Left kidney (tissue), 8 donors: ENCODE measurements at places on chromosomes 5 and 9. TPM values are rescaled to one million over a fixed set of nuclear protein-coding genes. Genes with fewer than 3 reads are reported as not detected.
A peak's percentile ranks its signal among the peaks of the same experiment; 100 is the strongest.

The C8G gene
- polyA plus RNA-seq, result 0.42 TPM

The PCDHA11 gene
- polyA plus RNA-seq, result 0.52 TPM

The LMX1B gene
- 18.3 TPM for polyA plus RNA-seq

DNA sequence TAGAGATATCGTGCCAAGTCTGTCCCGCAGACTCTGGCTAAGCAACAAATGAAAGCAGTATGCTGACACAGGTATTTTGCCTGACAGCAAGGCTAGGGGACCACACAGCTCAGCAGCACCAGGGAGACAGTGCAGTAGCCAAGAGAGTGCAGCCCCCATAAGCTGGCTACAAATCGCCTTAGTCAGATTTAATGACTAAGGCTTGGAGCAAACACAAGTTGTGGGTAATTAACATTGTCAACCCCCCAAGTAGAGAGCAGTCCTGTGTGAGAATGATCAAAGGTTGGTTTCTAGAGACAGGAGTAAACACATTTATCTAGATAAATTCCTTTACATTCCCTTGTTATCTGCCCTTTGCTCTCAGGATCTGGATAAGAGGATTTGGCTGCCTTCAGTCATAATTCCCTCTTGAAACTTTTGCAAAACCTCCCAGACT, 1434.5 kb upstream of the CDH6 start:
- DNase-seq, result no peak

- no peak for DNase-seq
Measured at GRCh38 chr5:74250304-74251102, 390.0 kb downstream of the ENC1 start.

GRCh38 chr5:98941131-98941883, 12.5 kb upstream of the CHD1 start:
- no peak for DNase-seq

DNA sequence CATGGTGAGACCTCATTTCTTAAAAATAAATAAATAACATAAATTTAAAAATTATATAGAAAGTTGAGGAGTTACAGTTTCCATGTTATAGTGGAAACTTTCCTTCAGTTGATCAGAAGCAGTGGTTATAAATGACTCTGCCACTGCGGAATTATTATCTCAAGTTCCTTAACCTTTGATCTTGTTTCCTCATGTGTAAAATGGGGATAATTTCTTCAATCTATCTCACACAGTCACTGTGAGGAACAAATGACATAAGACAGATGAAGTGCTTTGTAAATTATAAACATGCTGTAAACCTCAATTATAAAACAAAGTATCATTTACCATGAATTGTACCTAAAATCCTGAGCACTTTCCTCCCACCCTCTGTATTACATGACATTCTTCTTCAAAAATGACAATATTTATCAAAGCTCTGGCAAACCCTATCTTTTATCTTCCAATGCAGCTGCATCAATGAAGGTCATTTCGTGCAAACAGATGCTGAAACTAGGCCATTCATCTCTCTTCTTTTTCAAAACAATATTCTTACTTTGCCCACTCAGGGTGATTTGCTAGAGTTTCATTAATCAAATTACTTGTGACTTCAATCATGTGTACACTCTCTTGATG, 46.8 kb downstream of the TMEM245 start:
- no peak for DNase-seq

- DNase-seq, result no peak
Measured at GRCh38 chr9:21964925-21965385, 29.2 kb downstream of the CDKN2A start.

DNA sequence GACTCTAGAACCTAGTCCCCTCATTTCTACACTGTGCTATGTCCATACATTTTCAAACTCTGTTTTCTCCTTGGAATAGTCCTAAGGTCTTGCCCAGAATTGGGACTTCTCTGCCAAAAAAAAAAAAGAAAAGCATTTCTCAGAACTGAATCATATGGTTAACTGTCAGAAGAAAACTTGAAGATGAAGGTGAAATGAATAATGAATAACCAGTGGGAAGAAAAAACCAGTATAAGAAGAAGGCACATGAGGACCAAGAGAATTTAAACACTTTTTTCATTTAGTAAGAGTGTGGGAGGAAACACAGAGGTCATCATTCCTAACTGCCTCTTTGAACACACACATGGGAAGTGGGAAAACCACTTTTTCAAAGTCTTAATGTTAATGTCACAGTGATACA, 197.7 kb downstream of the PRELID2 start:
- no peak for DNase-seq

GRCh38 chr5:143698574-143698973, 113.4 kb upstream of the HMHB1 start:
- no peak for DNase-seq

DNA sequence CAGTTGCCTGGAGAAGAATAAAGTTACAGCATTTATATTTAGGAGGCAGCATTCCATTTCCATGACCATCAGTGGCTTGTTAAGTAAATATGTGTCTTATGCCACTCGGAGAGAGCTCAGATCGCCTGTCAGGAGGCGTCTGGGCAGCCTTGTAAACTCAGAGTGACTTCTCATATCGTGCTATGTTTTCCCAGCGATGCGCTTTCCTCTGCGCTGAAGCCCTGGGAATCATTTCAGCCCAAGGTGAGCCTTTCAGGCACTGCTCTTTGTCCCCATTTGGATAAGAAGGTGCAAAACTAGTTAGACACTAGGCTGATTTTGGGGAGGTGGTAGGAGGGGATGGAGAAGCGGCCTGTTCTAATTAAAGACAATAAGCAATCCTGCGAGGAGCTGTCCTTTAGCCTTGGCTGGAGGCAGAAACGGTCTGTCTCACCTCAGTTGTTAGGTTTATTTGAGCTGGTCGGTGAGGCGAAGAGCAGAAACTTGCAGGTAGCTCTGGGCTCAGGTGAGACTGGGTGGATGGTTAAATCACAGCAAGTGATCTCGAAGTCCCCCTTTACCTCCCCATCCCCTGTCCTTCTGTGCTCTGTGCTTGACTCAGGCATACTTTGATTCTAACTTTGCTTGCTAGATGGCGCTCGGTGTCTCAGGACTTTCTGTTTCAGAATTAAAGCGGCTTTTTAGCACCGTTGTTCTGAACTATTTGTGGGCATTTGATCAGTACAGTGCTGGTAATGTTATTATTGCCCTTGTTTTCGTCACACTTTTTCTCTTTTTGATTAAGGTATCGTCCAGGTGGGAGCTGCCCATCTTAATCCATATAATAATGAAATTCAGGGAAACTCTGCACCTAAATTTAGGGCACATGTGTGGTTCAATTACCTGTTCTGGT, 24.6 kb downstream of the NR2F1 start:
- DNase-seq, result peak; percentile 85

DNA sequence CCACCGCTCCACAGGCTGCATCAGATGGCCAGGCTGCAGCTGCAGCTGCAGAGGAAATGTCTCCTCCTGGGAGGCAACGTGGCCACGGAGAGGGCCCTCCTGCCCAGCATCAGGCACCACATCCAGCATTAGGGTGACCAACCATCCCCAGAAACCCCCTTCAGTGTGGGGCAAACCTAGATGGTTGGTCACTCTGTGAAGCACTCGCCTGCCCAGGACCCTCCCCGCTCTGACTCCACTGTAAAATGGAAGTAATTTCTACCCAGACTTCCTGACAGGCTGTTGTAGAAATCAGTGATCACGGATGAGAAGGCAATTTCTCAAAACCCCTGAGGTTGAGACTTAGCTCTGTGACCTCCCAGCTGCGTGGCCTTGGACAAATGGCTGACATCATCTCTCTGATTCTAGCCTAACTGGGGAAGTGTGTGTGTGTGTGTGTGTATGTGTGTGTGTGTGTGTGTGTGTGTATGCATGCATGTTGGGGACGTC, 31.6 kb downstream of the B4GALT1 start:
- DNase-seq, result no peak

- peak; percentile 50 for DNase-seq
Measured at GRCh38 chr9:96719921-96720320, 58.0 kb downstream of the ZNF510 start.

DNA sequence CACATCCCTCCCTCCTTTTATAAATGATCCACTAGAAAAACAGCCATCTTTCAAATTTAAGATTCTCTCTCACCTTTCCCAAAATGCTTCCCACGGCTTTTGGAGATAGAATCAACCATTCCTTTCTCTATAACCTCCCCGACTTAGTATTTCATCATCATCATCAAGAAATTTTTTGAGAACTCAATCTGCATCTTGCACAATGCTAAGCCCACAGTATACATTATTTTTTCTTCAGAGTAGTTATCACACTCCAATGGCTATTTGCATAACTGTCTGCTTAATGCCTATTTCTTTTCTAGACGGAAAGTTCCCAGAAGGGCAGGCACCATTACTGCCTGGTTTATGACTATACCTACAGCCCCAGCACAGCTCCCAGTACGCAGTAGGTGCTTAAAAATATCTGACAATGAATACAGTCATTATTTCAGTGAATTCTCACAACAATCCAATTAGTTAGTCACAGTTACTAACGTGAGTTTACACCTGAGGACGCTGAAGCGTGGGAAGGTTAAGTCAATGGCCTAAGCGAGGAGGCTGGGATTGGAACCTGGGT, 212.7 kb downstream of the TTLL11 start:
- no peak for DNase-seq

DNA sequence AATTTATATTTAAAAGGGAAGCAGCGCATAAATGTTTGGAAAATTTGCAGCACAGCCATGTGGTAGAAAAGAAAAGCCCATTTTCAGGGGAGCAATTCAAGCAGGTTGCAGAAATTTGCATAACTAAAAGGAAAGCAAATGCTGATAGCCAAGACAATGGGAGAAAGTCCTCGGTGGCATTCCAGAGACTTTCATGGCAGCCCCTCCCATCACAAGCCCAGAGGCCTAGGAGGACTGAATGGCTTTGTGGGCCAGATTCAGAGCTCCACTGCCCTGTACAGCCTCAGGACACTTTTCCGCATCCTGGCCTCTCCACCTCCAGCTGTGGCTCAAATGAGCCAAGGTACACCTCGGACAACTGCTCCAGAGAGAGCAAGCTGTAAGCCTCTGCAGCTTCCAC, 462.9 kb downstream of the CDK5RAP2 start:
- DNase-seq, result no peak

DNA sequence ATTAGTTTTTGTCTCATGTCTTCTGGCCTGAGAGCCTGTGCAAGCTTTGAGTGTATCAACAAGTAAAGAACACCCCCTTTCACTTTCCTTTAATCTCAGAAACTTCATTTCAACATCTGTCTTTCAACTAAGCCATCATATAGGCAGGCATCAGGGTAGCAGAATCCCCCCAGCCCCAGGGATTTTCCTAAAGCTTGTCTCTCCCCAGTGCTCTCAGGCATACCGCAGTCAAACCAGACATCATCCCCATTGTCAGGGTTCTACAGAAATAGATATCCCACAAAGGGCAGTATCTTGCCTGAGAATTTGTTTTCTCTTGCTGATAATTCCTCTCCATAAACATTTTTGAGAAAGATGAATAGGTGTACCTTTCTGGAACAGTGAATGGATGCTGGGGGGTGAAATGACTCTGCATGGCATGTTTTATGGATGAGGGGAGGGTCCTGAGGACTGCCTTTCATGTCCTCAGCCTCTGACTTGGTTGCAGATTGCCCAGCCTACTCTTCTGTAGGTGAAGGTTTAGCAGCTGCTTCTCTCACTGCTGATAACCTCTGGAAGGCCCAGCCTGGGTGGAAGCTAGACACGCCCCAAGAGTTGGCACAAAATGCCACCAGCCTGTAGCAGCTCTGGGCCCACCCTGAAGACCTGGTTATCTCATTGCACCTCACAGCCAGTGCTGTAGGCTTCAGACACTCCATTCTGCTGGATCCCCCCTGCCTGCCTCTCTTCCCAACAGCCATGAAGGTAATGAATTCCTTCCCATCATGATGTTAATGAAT, 20.5 kb upstream of the SHB start:
- DNase-seq, result no peak

DNA sequence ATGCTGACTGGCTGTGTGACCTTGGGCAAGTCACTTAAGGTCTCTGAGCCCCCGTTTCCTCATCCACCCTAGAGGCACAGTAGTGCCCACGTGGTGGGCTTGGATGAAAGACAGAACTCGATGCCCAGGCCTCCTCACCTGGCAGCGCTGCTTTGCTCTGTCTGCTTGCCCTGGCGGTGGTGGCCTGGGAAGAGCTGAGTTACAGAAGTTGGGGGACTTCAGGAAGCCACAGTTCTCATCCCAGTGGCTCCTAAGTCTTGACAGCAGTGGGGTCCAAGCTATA, 171.5 kb upstream of the IER5L start:
- no peak for DNase-seq

DNA sequence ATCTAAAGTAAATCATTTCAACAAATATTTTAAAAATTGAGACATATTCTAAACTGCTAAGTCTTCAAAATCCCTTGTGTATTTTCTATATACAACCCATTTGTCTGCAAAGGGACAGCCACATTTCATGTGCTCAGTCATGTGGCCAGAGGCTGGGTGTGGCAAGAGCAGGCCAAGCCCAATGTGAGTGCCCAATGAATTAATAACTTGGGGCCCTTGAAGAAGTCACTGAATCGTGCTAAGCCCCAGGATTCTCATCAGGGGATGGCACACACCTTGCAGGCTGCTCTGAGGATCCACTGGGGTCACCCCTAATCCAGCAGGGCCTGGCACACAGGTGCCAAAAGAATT, 78.2 kb upstream of the SMIM23 start:
- no peak for DNase-seq

GRCh38 chr5:115418788-115419187, 122.3 kb upstream of the CCDC112 start:
- DNase-seq, result no peak

- DNase-seq, result no peak
Measured at GRCh38 chr5:176891331-176891958, 7.7 kb downstream of the HK3 start.

DNA sequence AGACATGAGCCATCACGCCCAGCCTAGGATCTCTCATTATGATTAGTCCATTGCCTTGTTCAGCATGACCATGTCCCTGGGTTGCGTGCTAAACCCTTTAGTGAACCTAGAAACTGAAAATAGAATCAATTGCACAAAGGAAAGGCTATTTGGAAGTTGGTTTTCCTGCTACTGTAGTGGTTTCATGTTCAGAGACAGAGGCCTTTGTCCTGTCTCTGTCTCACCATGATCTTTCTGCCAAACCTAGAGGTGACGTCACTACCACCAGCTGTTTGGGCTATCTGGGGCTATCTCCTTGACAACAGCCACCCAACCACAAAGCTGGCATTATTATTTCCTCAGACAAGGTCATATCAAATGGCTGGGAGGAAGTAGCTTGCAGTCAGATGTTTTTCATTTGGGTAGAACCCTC, 4.0 kb upstream of the CDK5RAP2 start:
- peak; percentile 30 for DNase-seq

DNA sequence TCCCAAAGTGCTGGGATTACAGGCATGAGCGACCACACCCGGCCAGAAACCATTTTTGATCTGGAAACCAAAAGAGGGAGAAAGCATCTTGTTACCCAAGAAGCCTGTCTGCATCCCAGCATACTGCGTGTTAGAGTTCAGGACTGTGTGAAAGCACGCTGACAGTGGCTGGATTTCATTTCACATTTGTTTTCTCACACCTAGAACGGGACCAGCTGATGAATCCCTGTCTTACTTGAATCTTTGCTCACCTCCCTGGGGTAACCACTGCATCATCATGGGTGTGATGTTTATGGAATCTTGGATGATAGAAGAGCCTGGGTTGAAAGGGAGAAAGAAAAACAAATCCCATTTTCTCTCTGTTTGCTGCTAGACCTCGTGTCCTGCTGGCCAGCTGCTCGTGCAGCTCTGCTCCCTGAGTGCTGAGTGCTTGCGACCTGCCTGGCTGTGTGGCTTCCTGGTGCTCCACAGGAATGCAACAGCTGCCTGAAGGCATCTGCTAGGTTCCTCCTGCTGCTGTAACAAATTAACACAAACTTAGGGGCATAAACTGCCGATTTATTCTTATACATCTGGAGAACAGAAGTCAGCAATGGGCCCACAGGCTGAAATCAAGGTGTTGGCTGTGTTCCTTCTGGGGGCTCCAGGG, 378.3 kb upstream of the DAP start:
- no peak for DNase-seq

- no peak for DNase-seq
Measured at GRCh38 chr5:112742424-112742823, 4.7 kb downstream of the APC start.
